Renal pelvis (tissue), 12 donors: ENCODE measurements at places on chromosomes 6 and 20. TPM values are rescaled to one million over a fixed set of nuclear protein-coding genes. Genes with fewer than 3 reads are reported as not detected.

The ZNF334 gene
- 24.1 TPM for polyA plus RNA-seq

The BTN3A1 gene
- polyA plus RNA-seq = 17.6 TPM

The NKAIN2 gene
- polyA plus RNA-seq = 14.1 TPM

The RIPOR2 gene
- 5.8 TPM for polyA plus RNA-seq

The KIAA1755 gene
- polyA plus RNA-seq = 3.1 TPM

The HLA-DRA gene
- polyA plus RNA-seq = 45.8 TPM

The ZBTB22 gene
- 26.1 TPM for polyA plus RNA-seq

The HLA-F gene
- polyA plus RNA-seq = 4.6 TPM

The TRIM40 gene
- polyA plus RNA-seq = 0.10 TPM

The PRSS35 gene
- 37.5 TPM for polyA plus RNA-seq

The NR2E1 gene
- not detected for polyA plus RNA-seq

The SYCP2L gene
- polyA plus RNA-seq = 3.4 TPM

The TAF11 gene
- polyA plus RNA-seq = 45.4 TPM

The GPLD1 gene
- polyA plus RNA-seq = 4.7 TPM

The CLPSL2 gene
- polyA plus RNA-seq = not detected

The SLC22A23 gene
- 16.3 TPM for polyA plus RNA-seq

The SEMG1 gene
- not detected for polyA plus RNA-seq

The GPX5 gene
- polyA plus RNA-seq = not detected

The SIRPB2 gene
- 0.80 TPM for polyA plus RNA-seq

The TMEM244 gene
- not detected for polyA plus RNA-seq

The SNAP25 gene
- 6.6 TPM for polyA plus RNA-seq

The OR2W1 gene
- polyA plus RNA-seq = not detected

The GHRH gene
- polyA plus RNA-seq = not detected
